Naive thymus-derived CD8-positive, alpha-beta T cell (primary cell): ENCODE measurements at places on chromosomes 1 and 21. TPM values are rescaled to one million over a fixed set of nuclear protein-coding genes. Genes with fewer than 3 reads are reported as not detected.

DNA sequence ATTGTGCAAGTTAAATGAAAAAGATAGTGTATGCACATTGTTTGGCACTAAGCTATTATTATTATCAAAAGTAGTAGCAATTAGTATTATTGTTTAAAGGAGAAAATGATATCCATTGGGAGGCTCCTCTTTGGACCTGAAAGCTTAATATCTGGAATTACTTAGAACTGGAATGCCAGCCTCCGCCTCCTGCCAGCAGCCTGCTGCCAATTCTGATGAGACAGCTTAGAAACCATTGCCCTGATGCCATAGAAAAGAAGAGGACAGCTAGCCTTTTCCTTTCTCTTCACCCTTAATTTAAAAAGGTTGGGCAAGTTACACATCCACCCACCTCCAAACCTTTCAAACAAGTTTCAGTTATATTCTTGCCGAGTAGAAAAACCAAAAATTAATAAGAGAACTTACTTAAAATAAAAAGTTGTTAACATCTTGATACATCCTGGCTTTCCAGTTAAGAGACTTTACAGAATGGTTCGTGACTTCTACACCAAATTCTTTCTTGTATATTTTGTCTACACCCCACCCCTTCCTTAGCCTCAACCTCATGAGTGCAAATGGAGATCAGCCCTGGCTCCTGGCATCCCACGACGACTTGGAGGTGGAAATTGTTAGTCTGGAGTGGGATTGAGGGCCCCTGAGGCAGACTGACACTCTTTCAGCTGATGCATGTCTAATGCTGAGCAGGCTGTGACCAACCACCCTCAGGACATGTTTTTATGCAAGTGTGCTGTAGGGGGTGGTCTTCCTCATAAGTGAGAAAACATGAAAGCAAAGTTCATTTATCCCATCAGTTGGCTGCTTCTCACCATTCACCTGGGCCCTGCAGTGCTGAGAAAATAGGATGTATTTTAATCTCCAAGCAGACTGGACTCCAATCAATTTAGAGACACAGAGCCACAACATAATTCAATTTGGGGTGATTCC is 120.6 kb downstream of the KCNJ15 start:
- no peak for DNase-seq
- no peak overlapping the region for H3K4me3 ChIP-seq
- no peak overlapping the region for H3K27ac ChIP-seq
- peaks cover 15% of the 10 kb centered on the region for H3K27me3 ChIP-seq
- H3K36me3 ChIP-seq, result no peaks in the 10 kb centered on the region

DNA sequence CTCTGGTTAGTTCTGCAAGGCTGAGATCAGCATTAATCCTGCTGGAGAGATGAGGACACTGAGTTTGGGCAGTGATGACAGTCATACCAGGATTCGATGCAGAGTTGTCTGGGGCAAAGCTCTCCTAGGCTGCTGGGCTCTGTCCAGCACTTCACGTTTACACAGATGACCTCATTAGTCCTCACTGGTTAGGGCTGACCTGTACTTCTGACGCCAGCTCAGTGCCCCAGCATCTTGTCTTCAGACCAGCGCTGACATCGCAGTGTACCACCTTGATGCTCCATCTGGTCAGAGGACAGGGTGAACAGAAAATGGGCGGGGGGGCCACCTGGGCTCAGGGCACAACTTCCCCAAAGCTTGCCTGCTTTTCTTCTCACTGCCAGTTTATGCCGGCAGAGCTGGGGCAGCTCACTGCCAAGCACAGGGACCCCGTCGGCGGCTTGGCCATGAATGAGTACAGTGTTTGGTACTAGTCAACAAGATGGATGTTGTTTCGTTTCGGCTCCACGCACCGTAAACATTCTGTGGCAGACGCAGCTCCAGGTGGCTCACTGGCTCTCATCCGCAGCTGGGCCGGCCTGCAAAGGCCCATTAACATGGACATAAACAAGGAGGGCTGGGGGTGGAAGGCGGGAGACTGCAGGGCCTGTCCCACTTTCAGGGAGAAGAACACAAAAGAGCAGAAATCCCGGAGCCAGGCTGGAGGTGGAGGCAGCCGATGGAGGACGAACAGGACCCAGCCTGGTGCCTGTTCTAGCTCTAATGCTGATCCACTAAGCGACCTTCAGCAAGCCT is 118.7 kb downstream of the GLIS1 start:
- H3K27ac ChIP-seq, result no peak overlapping the region
- DNase-seq, result no peak
- no peaks in the 10 kb centered on the region for H3K27me3 ChIP-seq
- H3K4me3 ChIP-seq, result no peak overlapping the region

DNA sequence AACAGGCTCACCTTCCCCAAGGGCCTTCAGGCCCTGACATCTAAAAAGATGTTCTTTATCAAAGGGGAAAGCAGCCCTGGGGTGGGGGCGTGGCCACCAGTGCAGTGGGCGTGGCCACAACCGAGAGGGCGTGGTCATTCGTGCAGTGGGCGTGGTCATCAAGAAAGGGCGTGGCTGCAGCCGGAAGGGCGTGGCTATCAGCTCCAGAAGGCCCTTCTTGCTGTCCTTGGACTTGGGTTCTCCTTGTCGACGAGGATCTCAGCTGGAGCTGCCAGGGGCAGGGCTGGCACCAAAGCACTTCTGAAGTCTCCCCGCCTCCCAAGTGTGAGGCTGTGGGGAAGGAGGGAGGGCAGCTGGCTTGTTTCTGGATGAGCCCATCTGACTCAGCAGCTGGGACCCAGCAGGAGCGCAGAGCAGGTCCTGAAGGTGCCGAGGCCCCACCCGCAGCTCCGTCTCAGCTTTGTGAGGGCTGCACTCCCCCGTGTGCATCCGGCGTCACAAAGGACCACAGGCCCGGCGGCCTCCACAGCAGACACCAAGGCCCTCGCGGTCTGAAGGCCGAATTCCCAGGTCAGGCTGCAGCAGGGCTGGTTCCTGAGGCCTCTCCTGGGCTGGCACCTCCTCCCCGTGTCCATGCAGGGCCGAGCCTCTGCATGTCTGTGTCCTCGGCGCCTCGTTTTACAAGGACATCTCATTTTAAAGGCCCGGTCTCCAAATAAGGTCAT is 12.8 kb downstream of the PDE9A start:
- DNase-seq, result no peak
- H3K36me3 ChIP-seq, result no peaks in the 10 kb centered on the region
- H3K27me3 ChIP-seq, result no peaks in the 10 kb centered on the region
- no peak overlapping the region for H3K4me3 ChIP-seq

DNA sequence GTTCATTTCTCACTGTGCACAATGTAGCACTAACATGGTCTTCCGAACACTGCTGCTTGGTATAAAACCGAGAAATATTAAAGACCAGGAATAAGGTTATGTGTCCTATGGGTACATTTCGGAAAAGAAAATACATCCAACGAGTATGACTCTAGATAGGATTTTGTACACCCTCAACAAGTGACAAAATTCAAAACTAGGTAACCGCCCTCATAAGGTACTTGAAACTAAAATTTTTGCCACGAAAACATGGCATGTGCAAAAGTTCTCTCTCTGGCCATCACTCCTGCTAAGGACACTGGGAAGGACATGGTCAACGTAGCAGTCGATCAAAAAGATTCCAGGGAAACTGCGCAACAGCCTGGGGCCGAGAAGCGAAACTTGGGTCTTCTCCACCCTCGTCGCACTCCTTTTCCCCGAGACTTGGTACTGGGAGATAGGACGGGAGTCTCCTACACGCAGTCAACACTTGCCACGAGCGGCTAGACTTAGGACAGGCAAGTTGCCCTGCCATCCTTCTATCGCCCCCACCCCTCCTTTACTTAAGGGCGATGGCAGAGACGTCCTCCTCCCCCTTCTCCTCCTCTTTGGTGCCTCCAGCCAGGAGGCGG is 338 bp upstream of the TOR1AIP1 start:
- no peak for DNase-seq
- no peaks in the 10 kb centered on the region for H3K27me3 ChIP-seq
- H3K36me3 ChIP-seq, result no peaks in the 10 kb centered on the region
- peak overlapping the region; percentile 94 for H3K4me3 ChIP-seq
- H3K27ac ChIP-seq, result peak overlapping the region; percentile 100

WDR64 gene
- 0.49 TPM for total RNA-seq

- H3K4me1 ChIP-seq, result no peaks in the 10 kb centered on the region
- no peak for DNase-seq
- H3K4me3 ChIP-seq, result no peak within 1 kb of the TSS
Observed at GRCh38 chr1:248013229-248013710, at the start of gene OR2L5. Gene OR2L5, plus strand, starts transcription at chr1:248013660. Its CDS starts 8,288 bp downstream, at chr1:248021948.

VCAM1 gene
- total RNA-seq, result not detected

NPPB gene
- total RNA-seq, result not detected

ADAMTSL4 gene
- 0.16 TPM for total RNA-seq

- H3K36me3 ChIP-seq, result peaks cover 10% of the 10 kb centered on the region
- no peaks in the 10 kb centered on the region for H3K27me3 ChIP-seq
- no peak overlapping the region for H3K27ac ChIP-seq
- H3K4me3 ChIP-seq, result no peak overlapping the region
Observed at GRCh38 chr1:168671782-168672181, 57.2 kb downstream of the DPT start.

GRCh38 chr1:54280651-54281050 is 80.7 kb downstream of the MRPL37 start:
- no peaks in the 10 kb centered on the region for H3K27me3 ChIP-seq
- DNase-seq, result no peak
- H3K36me3 ChIP-seq, result no peaks in the 10 kb centered on the region

DNA sequence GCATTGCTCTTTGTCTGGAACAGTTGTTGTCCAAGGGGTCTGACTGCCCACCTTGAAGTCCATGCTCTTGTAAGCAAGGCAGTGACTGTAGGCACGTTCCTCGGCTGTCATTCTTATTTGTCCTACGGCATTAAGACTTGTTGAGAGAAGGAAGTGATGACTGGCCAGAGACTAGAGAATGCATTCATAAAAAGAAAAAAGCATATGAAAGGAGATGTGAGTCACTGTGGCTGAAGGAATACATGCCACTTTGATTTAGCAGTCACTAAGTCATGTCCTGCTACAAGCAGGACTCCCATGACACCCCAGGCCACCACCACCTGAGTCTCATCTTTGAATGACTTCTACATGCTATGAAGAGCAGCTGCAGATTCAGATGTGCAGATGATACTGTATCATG is 50.5 kb downstream of the CNN3 start:
- H3K4me3 ChIP-seq, result no peak overlapping the region
- DNase-seq, result no peak
- H3K27ac ChIP-seq, result no peak overlapping the region
- H3K36me3 ChIP-seq, result no peaks in the 10 kb centered on the region

RGS7 gene
- total RNA-seq, result not detected

BRINP3 gene
- not detected for total RNA-seq

DNA sequence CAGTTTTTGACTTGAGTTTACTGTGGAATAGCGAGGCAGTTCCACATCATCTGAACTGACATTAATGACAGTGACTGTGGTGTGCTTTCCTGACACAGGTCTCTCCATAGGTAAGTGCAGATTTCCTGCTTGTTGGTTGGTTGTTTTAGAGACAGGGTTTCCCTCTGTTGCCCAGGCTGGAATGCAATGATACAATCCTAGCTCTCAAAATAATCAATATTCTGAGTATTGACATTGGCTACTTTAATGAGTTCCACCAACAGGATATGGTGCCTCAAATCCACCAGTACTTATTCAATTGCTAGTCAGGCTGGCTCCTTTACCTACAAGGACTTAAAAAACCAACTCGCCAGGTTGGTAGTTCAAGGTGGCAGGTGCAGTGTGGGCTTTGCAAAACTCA is 63.8 kb downstream of the CLSTN1 start:
- H3K27ac ChIP-seq, result no peak overlapping the region
- H3K36me3 ChIP-seq, result peaks cover 4% of the 10 kb centered on the region
- H3K4me1 ChIP-seq, result peaks cover 32% of the 10 kb centered on the region
- H3K27me3 ChIP-seq, result no peaks in the 10 kb centered on the region
- no peak overlapping the region for H3K4me3 ChIP-seq

ZMYND12 gene
- 0.39 TPM for total RNA-seq

DNA sequence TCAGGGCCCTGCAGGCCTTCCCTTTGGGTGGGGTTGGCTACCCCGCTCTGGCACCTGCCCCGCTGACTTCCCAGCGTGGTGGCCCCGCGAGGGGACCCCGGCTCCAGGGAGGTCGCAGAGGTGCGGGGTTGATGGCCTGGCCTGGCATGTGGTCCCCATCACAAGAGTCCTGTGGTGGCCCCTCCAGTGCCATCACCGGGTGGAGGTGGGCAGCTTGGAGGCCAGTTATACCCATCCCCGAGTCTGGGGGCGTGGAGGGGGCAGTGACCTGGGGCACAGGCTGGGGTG is 26.8 kb downstream of the PRMT2 start:
- DNase-seq, result no peak
- H3K27me3 ChIP-seq, result no peaks in the 10 kb centered on the region
- no peak overlapping the region for H3K4me3 ChIP-seq
- peaks cover 34% of the 10 kb centered on the region for H3K4me1 ChIP-seq

- peaks cover 42% of the 10 kb centered on the region for H3K27me3 ChIP-seq
- peak overlapping the region; percentile 85 for H3K4me3 ChIP-seq
- peak; percentile 48 for DNase-seq
- H3K27ac ChIP-seq, result peak overlapping the region; percentile 91
- H3K4me1 ChIP-seq, result peaks cover 17% of the 10 kb centered on the region
Observed at GRCh38 chr21:44723177-44724131, 12.1 kb upstream of the TSPEAR start.

GRCh38 chr1:247212627-247213617 is 41.1 kb upstream of the ZNF124 start:
- no peak for DNase-seq
- no peak overlapping the region for H3K27ac ChIP-seq
- peak overlapping the region; percentile 42 for H3K4me3 ChIP-seq
- H3K27me3 ChIP-seq, result no peaks in the 10 kb centered on the region
- peaks cover 53% of the 10 kb centered on the region for H3K4me1 ChIP-seq
- H3K36me3 ChIP-seq, result peaks cover 9% of the 10 kb centered on the region

PRKACB gene
- 194 TPM for total RNA-seq

- no peaks in the 10 kb centered on the region for H3K27me3 ChIP-seq
- H3K4me3 ChIP-seq, result no peak overlapping the region
- no peak overlapping the region for H3K27ac ChIP-seq
- peak; percentile 75 for DNase-seq
- H3K4me1 ChIP-seq, result peaks cover 59% of the 10 kb centered on the region
Observed at GRCh38 chr1:100927276-100927675, 31.4 kb downstream of the SLC30A7 start.

GRCh38 chr1:57017200-57017599 is 51.4 kb upstream of the C8B start:
- H3K4me1 ChIP-seq, result no peaks in the 10 kb centered on the region
- H3K4me3 ChIP-seq, result no peak overlapping the region

- H3K36me3 ChIP-seq, result no peaks in the 10 kb centered on the region
- H3K27me3 ChIP-seq, result peaks cover 4% of the 10 kb centered on the region
- DNase-seq, result peak; percentile 66
- peaks cover 23% of the 10 kb centered on the region for H3K4me1 ChIP-seq
Observed at GRCh38 chr1:33180911-33181890, 642 bp downstream of the TRIM62 start.
